Stimulated activated CD4-positive, alpha-beta T cell treated with anti-CD3 and anti-CD28 coated beads, Interleukin-12 subunit alpha, Interleukin-12 subunit beta, amount 100 ng/mL, for 48 hours (primary cell): ENCODE measurements at places on chromosomes 1 and 21.

DNA sequence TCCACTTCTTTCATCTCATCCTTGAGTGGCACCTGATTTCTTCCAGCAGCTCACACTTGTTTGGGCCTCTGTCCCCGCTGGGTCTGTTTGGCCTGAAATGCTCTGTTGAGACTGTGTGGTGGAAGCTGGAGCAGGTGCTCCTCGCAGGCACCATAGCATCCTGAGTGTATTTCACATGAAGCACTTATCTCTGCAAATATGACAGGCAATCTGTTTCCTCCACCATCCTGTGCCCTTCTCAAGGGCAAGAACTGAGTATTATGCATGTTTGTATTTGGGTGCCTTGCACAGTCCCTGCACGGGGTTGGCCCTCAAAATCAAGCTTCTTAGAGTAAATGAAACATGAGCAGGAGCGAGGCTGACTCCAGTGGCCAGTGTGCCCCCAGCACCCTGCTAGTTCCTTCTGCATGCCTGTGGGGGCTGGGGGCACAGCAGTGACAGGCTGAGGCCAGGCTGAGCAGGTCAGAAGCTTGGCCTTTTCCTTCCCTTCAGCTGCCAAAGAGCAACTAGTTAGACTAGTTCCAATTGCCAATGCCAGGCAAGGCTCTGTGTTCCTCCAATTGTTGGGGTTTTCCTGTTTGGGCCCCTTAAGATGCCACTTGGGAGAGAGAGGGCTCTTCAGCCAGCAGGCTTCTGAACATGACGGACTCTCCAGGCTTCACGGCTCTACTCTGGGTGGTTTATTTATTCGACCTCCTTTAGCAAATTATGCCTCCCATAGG is 129.6 kb upstream of the ATP1A1 start:
- DNase-seq = no peak

GRCh38 chr1:65952696-65953095 is 160.0 kb downstream of the PDE4B start:
- no peak for DNase-seq

- DNase-seq = no peak
These were observed 22.0 kb downstream of the FYB2 start for GRCh38 chr1:56797065-56797685.

GRCh38 chr1:116940814-116941599 is 31.3 kb downstream of the PTGFRN start:
- no peak for DNase-seq

DNA sequence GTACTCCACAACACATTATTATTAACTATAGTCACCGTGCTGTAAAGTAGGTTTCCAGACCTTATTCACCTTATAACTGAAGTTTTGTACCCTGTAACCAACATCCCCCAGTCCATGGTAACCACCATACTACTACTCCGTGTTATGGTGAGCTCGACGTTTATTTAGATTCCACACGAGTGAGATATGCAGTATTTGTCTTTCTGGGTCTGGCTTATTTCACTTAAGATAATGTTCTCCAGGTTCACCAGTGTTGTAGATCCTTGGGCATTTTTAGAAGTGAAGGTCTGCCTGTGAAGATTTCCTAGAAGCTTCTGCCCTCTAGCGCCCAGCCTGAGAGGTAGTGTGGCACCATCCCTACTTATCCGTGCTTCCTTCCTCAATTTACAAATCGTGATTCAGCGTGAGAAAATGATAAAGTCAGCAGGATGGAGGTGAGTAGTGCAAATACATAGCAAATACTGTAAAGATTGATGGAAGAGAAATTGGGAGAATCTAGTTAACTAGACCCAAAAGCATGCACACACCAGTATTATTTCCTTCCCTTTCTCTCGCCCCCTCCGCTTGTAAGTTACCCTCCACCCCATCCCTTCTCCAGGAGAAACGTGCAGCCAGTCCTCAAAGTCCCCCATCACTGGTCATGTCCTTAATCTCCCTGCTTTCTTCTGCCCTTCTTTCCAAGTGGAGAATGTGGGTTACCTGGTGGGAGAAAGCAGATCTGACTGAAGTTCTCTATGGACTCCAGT is 36.0 kb upstream of the DISC1 start:
- peak; percentile 34 for DNase-seq

DNA sequence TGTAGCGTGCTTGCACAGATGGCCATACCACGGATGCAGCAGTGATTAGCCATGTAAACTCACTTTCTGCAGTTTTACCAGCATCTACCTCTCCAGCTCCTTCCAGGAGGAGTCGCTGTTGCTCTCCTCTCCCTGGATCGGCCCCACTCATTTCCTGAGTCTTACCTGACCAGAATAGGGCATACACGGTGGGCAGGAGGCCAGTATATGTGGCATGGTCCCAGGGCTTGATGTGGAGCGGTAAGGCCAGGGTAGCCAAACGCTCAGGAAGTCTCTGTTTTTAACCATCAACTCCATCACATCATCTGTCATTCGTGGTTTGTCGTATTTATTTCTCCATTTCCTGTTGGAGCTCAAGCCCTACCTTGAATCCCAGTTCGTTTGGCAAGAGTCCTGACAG is 163.4 kb upstream of the USP24 start:
- peak; percentile 14 for DNase-seq

GRCh38 chr21:19995253-19995652 is 1003.0 kb upstream of the NCAM2 start:
- DNase-seq = no peak

GRCh38 chr1:155185783-155186066 is 12.1 kb downstream of the TRIM46 start:
- DNase-seq = no peak

DNA sequence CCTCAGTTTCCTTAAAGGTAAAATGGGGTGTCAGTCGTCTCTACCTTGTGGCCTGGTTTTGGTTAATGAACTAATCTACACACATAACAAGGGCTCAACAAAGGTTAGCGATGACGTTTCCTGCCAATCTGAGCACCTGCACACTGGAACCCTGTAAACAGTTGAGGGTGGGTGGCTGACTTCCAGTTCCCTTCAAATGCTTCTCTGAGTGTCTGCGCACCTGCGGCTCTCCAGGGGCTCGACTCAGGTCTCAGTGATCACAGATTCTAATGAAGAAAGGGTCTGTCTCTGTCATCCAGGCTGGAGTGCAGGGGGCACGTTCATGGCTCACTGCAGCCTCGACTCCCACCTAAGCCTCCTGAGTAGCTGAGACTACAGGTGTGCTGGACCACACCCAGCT is 3.3 kb upstream of the AGPAT3 start:
- DNase-seq = no peak

- DNase-seq = no peak
These were observed 1.3 kb downstream of the RTCA start for GRCh38 chr1:100267284-100267683.

DNA sequence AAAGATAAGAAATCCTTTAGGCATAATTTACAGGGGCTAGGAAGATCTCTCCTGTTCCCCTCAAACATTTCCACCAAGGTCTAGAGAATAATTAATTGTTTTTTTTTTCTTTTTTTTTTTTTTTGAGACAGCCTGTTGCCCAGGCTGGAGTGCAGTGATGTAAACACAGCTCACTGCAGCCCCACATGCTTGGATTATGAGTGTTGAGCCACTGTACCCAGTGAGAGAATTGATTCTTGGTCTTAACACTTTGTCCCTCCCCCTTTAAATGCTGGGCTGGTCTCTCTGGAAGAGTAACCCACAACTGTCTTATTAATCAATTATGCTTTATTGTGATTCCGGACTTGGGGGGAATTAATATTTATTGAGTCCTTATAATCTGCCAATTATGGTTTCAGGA is 33.4 kb downstream of the ATF3 start:
- DNase-seq = no peak

DNA sequence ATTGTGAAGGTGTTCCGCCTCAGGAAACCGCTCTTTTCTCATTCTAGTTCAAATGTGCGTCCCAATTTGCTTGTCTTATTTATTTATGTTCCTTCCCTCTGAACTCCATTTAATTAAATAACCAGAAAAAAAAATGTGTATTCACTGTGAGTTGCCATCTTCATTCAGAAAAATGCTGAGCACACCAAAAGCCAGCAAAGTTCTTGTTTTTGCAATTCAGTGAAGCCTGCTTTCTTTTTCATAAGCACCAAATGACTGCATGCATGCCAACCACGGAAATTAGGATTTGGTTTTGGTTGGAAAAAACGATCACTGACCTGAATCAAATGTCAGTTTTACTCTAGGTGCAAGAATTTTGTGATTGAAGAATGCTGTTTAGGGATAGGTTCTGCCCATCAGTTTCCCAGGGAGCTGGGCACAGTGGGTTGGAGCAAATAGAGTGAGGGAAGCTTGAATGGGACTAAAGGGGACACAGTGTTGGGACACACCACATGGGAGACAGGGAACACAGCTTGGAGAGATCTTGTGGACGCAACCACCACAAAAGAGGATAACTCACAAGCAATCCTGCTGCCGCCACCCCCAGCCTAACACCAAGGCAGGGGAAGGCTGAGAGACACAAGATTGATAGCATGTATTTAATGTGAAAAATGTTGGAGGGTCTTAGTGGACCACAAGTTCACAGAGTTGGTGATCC is 183.4 kb upstream of the GALNT2 start:
- no peak for DNase-seq

DNA sequence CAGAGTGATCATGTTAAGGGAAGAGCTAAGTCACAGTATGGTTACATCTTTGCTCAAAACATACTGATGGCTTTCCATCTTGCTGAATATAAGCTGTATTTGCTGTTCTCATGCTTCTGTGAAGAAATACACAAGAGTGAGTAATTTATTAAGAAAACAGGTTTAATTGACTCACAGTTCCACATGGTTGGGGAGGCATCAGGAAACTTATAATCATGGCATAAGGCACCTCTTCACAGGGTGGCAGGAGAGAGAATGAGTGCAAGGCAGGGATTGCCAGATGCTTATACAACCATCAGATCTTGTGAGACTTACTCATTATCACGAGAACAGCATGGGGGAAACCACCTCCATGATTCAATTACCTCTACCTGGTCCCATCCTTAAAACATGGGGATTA is 24.4 kb upstream of the RGS5 start:
- no peak for DNase-seq

DNA sequence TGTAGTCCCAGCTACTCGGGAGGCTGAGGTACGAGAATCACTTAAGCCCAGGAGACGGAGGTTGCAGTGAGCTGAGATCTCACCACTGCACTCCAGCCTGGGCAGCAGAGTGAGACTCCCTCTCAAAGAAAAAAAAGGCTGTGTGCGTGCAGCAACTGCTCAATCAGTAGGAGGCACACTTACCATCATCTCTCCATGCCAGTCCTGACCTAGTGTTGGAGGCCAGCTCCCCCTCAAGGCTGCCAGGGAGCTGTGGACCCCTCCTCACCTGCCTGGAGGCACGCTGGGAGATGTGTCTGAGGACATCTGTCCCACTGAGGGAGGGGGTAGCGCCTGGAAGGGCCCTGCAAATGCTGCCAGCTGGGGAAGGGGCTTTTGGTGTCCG is 11.9 kb downstream of the RPS6KA1 start:
- DNase-seq = no peak

DNA sequence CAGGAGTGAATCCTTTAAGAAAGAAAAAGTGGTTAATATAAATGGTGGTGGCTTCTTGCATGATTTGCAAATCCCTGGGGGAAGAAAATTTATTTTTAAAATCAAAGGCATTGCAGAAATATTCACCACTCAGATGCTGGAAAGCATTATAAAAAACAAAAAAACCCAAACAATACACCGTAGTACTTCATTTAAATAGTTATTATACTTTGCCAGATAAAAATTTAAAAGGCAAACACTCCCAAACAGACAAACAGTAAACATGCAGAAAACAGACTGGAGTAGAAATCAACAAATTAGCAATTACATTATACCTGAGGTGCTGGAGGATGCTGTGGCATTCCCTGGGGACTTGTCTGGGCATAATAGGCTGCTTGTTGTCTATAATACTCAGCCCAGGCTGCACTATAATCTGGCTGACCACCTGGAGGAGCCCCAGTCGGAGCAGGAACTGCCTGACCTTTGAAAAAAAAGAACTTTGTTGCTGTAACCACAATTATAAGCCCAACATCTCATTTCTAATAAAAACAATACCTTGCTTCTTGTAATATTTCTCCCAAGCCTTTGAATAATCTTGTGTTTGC is 29.9 kb downstream of the FUBP1 start:
- DNase-seq = no peak

- no peak for DNase-seq
These were observed 33.0 kb downstream of the CDK18 start for GRCh38 chr1:205537386-205538018.

GRCh38 chr1:202045705-202046104 is 35.3 kb downstream of the ELF3 start:
- DNase-seq = no peak

DNA sequence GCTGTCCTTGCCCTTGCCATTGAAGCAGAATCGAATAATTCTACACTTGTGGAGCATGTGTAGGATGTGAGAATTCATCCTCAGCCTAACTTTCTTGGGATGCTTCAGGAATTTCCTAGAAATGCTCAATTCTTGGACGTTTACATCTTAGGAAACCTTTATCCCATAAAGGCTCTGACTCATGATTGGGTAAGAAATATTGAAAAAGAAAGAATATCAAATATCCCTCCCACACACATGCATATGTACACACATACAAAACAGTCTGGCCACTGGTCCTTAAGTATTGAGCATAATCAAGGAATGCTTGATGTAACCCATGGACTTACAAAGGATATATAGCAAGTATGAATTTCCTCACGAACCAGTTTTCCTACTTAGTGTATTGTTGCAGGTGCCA is 83.9 kb upstream of the IPO9 start:
- DNase-seq = no peak

- no peak for DNase-seq
These were observed 11.4 kb downstream of the SEMA6C start for GRCh38 chr1:151134991-151135390.

- peak; percentile 72 for DNase-seq
These were observed 5.7 kb downstream of the TPM3 start for GRCh38 chr1:154186177-154186576.

DNA sequence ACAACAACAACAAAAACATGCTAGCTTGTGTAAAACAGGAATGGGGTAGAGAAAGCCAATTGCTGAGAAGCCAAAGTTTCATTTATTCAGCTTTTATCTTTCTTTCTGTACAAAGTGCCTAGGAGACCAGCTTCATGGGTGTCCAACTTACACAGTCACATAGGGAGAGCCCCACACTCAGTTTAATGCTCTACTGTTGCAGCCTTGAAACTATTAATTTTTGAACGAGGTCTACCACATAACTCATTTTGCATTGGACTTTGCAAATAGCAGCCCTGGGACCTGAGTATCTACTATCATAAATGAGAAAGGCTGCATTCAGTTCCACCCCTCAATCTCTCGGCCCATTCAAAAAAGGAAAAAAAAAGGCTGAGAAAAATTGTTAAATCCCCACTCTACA is 98.8 kb downstream of the ZNF644 start:
- no peak for DNase-seq

DNA sequence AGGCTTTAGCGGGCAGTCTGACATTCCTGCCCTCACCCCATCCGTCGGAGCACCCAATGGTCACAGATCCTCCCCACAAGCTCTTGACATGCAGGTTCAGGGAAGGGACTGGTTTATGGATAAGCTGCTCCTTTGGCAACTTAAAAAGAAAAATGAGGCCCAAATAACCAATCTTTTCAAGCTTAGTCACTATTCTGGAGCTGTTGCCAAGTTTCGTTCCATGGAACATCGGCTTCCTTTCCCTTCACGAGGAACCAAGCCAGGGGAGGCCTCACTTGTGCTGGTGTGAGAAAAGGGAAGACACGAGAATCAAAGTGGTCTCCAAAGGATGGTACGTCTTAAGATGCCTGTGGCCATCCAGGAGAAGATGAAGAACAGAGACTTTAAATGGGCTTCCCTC is 46.1 kb upstream of the LPAR3 start:
- no peak for DNase-seq

- no peak for DNase-seq
These were observed 13.5 kb downstream of the PLCH2 start for GRCh38 chr1:2489615-2490014.
